Retinal pigment epithelial cell (primary cell): ENCODE measurements at places on chromosomes 4 and X.
A peak's percentile ranks its signal among the peaks of the same experiment; 100 is the strongest.

GRCh38 chr4:181083757-181084361, 1159.3 kb upstream of the TENM3 start:
- no peak for DNase-seq

DNA sequence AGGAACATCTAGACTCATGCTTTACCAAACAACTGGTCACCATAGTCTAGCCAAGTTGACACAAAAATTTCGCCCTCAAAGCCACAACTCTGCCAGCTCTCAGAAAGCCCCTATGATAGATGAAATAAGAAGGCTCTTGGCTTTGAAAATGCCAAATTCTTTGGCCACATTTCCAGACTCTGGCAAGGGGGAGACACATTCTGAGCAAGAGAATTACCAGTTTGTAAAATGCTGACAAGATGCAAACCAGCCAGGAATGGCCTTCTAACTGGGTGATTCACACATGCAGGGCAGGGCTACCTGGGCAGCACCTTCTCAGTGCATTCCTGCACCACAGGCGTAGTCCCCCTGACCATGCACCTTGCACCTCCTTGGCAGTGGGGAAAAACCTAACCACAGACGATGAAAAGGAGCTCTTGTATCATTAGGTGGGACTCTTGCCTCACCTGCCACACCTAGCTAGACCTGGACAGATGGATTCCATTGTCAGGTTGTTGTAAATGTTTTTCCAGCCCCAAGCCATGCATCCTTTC, 77.4 kb upstream of the CPEB2 start:
- no peak for DNase-seq

GRCh38 chrX:151789179-151789800, 54.7 kb downstream of the CNGA2 start:
- DNase-seq: peak; percentile 62

- no peak for DNase-seq
These were observed 332.6 kb downstream of the ARHGAP10 start for GRCh38 chr4:148064451-148064850.

GRCh38 chrX:15448010-15448639, 45.0 kb downstream of the PIR start:
- DNase-seq: no peak

- no peak for DNase-seq
These were observed 5.1 kb downstream of the ANXA3 start for GRCh38 chr4:78556665-78557064.
